Suppressor macrophage (primary cell): ENCODE measurements at places on chromosomes 1 and 21.

- no peak for DNase-seq
These were observed 7.1 kb upstream of the DIRAS3 start for GRCh38 chr1:68057564-68057963.

GRCh38 chr1:94022471-94023189 is 98.3 kb downstream of the ABCA4 start:
- no peak for DNase-seq

GRCh38 chr1:64965366-64966157 is 787 bp downstream of the JAK1 start:
- peak; percentile 68 for DNase-seq

DNA sequence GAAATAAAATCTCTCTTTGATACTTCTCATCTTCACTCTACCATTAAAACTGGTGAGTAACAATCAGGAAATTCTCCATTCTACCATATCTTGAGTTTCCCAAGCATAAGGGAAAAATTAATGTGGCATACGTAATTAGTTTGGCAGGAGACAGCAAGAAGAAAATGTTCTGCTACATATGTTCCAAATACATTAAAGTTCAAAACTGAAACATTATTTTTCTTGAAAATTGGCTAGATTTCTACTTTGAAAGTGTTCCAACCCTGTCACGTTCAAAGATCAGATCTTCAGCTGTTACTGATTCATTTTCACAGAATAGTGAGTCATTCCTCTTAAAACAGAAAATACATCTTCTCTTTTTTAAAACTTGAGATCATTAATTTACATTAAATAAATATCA is 48.5 kb downstream of the PIGK start:
- DNase-seq, result no peak

- DNase-seq, result no peak
These were observed 264.0 kb downstream of the CTH start for GRCh38 chr1:70674941-70675685.

DNA sequence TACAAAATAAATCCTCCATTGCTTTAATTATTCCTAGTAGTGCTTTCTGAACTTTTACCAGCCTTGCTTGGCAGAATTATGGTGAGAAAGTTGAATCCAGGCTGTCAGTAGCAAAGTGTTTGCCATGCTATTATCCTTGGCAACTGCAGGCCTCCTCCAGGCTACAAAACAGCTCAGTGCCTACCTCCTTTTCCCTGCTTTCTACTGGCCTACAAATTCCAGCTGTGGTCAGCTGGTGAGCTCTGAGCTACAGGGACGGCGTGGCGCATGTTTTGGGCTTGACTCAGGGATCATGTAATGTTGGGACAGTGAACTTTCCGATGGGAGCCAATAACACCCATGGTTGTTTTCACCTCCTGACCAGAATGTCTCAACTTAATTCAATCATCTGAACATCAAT is 456.1 kb upstream of the ADAMTS5 start:
- no peak for DNase-seq

DNA sequence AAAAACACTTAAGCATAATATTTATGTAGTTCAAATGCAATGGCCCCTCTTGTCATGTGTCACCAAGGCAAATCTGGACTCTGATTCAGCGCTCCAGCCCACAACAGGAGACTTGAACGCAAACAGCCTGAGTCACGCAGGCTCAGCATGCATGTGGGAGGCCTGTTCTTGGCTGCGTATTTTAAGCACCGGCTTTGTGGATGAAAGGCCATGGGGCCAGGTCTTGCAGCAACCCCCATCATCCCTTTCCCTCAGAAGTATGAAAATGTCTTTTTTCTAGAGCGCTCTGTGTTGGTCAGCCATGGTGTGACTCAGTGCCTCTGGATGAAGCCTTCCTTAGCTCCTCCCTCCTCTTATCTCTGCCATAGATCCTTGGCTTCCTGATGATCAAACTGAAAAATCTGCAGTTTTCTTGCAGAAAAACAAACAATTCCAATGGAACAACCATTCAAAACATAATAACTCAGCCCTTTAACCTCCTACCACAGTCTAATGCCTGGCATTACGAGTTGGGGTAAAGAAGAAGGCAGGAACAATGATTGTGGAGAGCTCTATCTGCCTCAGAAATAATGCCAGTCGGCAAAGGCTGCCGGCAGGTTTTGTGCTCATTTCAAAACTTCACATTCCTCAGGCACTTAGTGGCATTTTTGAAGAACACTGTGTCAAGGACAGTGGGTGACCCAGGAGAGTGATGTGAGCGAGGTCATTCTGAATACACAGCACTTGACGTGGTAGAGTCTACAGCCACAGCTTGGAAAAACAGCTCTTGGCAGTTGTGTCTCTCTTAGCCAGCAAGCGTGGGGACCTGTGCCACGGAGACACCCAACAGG is 167.5 kb downstream of the CLIC6 start:
- peak; percentile 99 for DNase-seq

DNA sequence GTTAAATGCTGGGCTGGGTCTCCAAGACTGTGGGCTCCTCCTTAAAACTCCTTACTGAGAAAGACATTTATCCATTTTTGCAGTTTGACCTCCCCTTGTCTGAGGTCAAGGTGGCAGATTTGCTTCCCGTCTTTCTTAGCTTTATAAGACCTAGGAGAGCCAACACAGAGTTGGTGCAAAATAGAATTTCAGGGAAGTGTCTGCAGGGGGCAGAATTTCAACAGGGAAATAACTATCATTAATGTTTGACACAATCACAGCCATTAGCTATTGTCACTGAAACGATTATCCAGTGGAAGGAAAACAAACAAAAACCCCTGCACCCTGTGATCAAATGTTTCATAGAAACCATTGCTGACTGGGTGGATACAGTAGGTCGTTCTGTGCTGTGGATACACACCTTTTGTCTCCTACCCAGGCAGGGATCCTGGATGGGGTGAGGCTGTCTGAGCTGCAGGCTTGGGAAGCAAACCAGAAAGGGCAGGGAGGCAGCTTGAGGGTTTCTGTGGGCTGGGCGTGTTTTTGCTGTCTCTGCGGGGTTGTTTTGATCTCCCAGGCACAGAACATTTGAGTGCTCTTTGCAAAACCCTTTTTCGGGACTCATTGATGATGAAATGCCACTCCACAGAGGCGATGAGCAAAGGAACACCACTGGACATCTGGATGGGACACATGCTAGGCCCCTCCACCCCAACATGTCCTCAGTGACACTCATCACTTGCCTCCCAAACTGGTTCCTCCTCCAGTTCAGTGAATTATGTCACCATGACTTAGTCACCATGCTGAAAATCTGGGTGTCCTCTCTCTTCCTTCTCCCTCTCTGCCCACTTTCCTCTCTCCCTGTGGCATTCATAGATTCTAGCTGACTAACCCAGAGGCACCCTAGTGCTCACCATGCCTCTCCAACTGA is 94.2 kb upstream of the SERBP1 start:
- DNase-seq, result peak; percentile 56

DNA sequence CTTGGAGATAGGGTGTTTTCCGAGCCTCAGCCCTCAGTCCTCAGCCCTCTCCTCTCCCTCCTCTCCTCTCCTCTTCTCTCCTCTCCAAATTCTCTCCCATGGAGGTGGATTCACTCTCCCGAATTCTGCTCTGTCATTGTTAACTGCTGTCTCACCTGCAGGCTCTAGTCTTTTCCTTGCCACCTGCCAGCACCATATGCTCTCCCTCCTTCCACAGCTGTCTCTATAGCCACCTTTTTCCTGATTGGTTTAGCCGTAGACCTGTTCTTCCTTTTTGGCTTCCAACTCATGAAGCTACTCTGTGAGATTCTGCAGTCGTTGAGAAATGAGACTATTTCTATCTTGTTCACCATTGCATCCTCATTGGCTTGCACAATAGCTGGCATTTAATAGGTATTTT is 19.7 kb downstream of the COG2 start:
- peak; percentile 48 for DNase-seq

DNA sequence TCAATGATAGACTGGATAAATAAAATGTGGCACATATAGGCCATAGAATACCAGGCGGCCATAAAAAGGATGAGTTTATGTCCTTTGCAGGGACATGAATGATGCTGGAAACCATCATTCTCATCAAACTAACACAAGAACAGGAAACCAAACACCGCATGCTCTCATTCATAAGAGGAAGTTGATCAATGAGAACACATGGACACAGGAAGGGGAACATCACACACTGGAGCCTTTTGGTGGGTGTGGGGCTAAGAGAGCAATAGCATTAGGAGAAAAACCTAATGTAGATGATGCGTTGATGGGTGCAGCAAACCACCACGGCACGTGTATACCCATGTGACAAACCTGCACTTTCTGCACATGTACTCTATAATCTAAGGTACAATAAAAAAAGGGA is 883.4 kb upstream of the PRMT6 start:
- no peak for DNase-seq

GRCh38 chr1:25698252-25698651 is 81.7 kb downstream of the MAN1C1 start:
- DNase-seq, result no peak

GRCh38 chr1:43843684-43844083 is 89.9 kb upstream of the ARTN start:
- DNase-seq, result no peak

- DNase-seq, result no peak
These were observed 39.6 kb downstream of the F3 start for GRCh38 chr1:94501935-94502334.

GRCh38 chr21:32253215-32253641 is 25.6 kb downstream of the MIS18A start:
- no peak for DNase-seq

DNA sequence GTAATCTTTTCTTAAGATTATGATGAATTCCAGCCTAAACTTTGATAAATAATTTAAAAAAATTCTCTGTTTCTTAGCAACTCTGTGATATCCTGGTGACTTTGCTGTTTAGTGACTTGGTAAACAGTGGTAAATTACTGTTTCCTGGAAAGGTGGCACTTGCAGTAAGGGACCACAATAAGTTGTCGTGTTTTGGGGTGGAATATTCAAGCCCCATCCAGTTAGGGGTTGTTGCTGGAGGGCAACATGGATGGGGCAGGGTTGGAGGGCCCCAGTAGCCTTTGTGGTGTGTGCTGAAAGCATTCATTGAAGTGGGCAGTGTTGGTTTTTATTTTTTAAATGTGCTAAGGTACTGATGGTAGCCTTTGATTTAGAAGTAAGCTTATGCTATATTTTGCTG is 30.3 kb downstream of the PRDM2 start:
- DNase-seq, result no peak

GRCh38 chr1:63709267-63709828 is 64.5 kb upstream of the ROR1 start:
- no peak for DNase-seq

- no peak for DNase-seq
These were observed 18.4 kb upstream of the INPP5B start for GRCh38 chr1:37965301-37965700.

- no peak for DNase-seq
These were observed 98.8 kb downstream of the GLIS1 start for GRCh38 chr1:53639996-53640700.

DNA sequence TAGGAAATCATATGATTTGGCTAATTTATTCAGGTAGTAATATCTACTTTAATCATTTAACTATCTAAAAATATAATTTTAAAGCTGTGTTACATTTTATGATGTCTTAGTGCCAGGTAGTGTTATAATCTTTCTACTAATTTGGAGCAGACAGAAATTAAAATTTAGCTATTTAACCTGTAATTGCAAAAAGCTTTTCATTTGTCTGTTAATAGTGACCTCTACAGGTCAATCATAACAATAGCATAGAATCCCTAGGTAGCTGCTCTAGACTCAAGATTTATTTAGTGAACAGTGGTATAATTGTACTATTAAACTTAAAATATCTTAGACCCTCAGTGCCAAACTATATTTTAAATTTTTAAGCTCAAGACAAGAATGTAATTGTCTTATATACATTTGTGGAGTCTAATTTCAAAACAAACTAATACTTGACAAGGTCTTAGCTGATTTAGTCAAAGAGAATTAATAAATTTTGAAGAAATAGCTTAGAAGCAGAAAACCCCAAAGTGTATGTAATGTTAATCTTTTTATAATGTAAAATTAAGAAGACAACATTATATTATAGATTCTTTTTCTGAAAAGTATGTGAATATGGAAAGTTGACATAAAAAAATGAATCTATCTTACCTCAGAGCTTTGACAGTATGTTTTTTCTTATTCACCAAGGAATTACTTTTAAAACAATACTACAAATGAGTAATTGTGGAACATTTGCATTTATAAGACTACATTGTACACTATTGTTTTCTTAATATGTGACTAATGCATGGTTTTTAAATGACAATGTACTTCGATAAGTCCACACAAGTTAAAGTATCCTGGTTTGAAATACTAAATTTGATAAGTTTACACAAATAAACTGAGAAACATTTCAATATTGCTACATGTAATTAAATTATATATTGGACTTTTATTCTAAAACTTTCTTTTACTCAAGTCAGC is 64.1 kb upstream of the RNPC3 start:
- DNase-seq, result peak; percentile 40

- DNase-seq, result no peak
These were observed 49.8 kb upstream of the KANK4 start for GRCh38 chr1:62368989-62369388.

DNA sequence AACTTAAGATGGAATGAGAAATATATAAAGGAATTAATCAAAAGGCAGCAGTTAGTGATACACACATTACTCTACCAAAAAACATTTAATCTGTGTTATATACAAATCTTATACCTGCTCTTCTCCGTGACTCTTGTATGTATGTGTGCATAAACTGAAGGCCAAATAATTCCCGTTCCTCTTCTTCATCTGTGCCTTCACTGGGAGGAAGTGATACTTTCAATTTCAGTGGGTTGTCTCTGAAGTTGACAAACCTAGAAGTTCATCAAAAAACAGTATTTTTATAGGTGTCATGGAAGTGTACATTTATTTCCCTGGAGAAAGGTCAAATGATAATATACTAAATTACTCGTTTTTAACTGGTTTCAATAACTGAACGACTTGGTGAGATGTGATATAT is 19.3 kb downstream of the TRMT13 start:
- peak; percentile 14 for DNase-seq

DNA sequence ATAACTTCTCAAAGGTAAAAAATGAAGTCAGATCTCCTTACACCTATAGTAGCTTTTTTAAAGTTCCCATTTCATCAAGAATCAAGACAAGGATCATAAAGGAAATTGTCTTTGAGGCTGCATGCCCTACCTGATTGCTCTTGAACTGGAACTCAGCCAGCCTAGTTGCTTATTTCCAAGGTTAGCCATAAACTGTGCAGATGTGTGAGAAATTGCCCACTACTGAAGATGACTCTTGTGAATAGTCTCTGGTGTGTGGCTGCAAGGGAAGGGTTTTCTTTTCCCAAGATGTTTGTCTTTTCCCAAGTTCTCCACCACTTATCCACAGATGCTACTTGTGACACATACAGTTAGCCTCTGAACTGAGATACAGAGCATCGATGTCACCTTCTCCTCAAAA is 81.7 kb upstream of the DUSP10 start:
- no peak for DNase-seq
